ENCODE measurements at places on chromosomes 5 and 9.

- DNase-seq = peak; percentile 42
Measured at GRCh38 chr9:113056191-113057106, at the start of gene ZFP37. Gene ZFP37 (minus strand): TSS chr9:113056724. CDS start chr9:113056688, 36 bp downstream.

DNA sequence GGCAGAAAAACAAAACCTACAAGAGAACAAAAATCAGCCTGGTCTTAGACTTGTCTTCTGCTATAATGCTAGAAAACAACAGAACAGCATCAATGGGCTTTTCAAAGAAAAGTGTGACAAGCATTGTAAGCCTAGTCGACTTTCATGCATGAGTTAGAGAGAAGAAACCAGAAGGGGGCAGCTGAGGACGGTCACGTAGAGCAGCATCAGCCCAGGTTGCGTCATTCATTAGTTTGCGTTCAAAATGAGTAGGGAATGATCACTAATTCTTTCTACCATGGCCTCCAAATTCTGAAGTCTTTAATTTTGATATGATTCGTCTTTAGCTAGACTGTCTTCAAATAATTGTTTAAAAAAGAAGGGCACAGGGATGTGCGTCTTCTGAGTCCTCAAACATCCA lies 4.7 kb upstream of the ISCA1 start:
- DNase-seq = no peak

DNA sequence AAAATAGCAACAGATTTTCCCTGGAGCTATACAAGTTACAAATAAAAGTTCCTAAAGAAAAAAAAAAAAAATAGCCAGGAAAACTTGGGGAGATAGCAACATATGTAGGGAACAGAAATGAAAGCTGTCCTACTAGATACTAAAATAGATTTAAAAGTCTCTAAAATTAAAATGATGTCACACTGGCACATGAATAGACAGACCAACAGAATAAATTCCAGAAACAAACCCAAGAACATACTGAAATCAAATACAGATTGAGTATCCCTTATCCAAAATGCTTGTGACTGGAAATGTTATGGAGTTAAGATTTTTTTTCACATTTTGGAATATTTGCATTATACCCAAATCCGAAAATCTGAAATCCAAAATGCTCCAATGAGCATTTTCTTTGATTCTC lies 23.8 kb downstream of the GOLPH3 start:
- no peak for DNase-seq

DNA sequence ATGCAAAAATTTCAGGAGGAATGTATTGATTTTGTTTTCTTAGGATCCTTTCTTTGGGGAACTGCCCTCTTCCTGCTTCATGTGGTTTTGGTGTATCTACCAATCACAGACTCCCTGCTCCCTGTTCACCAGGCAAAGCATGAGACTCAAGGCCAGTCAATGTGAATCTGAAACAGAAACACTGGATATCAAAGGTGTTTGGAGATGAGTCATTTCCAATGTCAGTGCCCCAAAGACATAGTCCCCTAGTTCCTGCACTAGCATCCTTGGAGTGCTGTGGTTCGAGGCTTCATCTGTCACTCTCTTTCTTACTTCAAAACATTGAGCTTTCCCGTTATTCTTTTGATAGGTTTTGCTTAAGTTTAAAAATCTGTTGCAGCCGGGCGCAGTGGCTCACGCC lies 8.1 kb downstream of the PPP3R2 start:
- DNase-seq = no peak

DNA sequence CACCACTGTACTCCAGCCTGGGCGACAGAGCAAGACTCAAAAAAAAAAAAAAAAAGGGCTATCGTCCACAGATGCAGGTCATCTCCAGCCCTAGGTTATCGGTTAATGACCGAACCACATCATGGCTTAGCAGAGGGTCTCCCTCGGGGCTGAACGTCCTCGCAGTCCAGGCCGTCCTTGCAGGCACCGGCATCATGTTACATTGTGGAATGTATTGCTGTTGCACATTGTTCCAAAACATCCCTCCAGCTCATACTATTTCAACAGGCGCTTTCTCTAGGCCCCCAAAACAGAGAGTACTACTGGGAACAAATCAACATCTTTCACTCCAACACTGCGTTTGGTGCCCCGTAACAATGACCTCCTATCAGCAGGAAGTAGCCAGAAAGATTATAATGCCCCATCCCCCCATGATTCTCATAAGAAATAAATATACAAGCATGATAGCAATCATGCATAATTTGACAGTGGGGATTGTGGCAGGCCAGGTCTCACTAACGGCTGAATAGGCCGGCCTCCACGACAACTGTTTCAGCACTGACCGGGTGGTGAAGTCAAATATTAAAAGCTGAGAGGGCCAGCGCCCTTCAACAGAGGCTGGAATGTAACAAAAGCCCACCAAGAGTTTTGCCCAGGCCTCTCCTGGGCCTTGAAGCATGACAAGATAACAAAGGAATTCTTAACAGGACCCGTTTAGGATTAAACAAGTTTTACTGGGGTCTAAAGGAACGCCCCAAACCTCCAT lies 1.1 kb upstream of the LCN9 start:
- DNase-seq = no peak

GRCh38 chr9:121699571-121700164 lies 48.2 kb downstream of the DAB2IP start:
- DNase-seq = no peak

DNA sequence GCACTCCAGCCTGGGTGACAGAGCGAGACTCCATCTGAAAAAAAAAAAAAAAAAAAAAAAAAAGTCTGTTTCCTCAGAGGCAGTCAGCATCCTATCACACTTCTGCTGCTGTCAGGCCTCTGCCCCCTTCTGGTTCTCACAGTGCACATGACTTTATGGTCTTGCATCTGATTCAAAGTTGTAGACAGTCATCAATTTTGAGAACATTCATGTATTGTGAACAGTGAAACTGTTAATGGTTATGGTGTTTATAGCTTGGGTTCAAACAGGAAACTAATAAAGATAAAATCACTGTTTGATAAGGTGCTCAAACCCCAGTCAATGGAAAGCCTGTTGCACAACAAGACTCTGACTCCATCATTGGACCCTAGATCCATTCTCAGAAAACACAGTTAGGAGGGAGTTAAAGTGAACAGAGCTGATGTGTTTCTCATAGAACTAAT lies 61.4 kb downstream of the FOXD1 start:
- no peak for DNase-seq

GRCh38 chr5:135426102-135427082 lies 20.8 kb downstream of the DCANP1 start:
- no peak for DNase-seq

DNA sequence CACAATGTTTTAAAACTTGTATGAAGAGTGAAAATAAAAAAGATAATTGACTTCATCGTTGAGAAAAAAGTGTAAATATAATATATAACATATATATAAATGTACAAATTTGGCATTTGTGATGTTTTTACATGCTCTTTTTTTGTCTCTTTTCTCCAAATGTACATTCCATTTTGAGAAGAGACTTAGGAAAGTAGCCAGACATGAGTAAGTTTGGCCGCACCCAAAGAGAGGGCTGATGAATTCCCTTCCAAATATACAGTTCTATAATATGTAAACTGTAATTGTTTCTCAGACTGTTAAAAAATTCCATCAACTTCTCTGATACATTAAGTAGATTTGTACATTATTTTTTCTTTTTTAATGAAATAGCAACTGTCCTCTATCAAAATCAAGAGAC lies 193.2 kb upstream of the MAP3K1 start:
- no peak for DNase-seq

- DNase-seq = no peak
Measured at GRCh38 chr5:98519571-98519970, 253.9 kb upstream of the RGMB start.

GRCh38 chr5:131193106-131193505 lies 22.4 kb downstream of the LYRM7 start:
- DNase-seq = no peak

GRCh38 chr9:4463824-4464223 lies 26.4 kb upstream of the SLC1A1 start:
- DNase-seq = no peak

- DNase-seq = no peak
Measured at GRCh38 chr5:17819783-17820182, 185.5 kb downstream of the TAF11L14 start.

DNA sequence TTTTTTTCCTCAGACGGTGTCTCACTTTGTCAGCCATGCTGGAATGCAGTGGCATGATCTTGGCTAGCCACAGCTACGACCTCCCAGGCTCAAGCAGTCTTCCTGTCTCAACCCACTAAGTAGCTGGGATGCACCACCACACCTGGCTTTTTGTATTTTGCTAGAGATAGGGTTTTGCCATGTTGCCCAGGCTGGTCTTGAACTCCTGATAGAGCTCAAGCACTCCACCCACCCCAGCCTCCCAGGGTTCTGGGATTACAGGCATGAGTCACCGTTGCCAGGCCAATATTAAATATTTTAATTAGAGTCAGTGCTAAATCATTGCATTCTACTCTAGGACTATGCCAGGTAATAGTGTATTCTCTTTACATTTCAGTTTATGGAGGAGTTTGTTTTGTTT lies 41.5 kb downstream of the UBE2R2 start:
- no peak for DNase-seq

- DNase-seq = no peak
Measured at GRCh38 chr5:134145041-134145757, 30.7 kb downstream of the TCF7 start.

- DNase-seq = no peak
Measured at GRCh38 chr5:158747816-158748432, 351.8 kb downstream of the EBF1 start.

- no peak for DNase-seq
Measured at GRCh38 chr5:102283102-102283797, 12.8 kb downstream of the SLCO4C1 start.

- DNase-seq = no peak
Measured at GRCh38 chr5:103356350-103357091, 98.0 kb downstream of the MACIR start.

- DNase-seq = no peak
Measured at GRCh38 chr9:5587024-5587423, 41.9 kb upstream of the RIC1 start.

- no peak for DNase-seq
Measured at GRCh38 chr5:132019337-132019736, 7.9 kb upstream of the ACSL6 start.

DNA sequence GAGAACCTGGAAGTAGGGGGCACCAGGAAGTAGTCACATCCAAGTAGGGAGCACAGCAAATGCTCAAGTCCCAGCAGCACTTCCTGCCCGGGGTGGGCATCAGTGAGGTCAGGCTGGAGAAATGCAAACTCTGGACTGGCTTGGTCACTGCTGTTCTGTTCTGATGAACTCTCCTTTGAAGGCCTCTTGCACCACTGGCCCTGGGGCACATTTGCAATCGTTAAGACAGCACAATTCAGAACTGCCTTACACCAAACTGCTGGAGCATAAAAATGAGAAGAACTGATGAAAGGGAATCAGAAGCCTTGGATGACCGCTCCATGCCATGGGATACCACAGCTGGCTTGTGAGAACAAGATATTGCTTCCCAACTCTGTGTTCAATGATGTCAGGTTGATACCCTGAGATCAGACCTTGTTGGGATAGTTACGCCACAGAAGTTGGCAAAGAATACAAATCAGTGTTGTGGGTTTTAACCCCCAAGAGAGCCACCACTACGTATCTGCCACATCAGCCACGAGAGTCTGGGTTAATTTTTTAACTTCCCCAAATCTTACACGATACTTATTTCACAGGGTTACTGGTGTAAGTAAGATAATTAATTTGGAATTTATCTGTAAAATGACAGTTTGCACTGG lies 42.3 kb upstream of the ZSWIM6 start:
- DNase-seq = no peak

- DNase-seq = no peak
Measured at GRCh38 chr5:72121780-72122445, 14.6 kb downstream of the MAP1B start.

DNA sequence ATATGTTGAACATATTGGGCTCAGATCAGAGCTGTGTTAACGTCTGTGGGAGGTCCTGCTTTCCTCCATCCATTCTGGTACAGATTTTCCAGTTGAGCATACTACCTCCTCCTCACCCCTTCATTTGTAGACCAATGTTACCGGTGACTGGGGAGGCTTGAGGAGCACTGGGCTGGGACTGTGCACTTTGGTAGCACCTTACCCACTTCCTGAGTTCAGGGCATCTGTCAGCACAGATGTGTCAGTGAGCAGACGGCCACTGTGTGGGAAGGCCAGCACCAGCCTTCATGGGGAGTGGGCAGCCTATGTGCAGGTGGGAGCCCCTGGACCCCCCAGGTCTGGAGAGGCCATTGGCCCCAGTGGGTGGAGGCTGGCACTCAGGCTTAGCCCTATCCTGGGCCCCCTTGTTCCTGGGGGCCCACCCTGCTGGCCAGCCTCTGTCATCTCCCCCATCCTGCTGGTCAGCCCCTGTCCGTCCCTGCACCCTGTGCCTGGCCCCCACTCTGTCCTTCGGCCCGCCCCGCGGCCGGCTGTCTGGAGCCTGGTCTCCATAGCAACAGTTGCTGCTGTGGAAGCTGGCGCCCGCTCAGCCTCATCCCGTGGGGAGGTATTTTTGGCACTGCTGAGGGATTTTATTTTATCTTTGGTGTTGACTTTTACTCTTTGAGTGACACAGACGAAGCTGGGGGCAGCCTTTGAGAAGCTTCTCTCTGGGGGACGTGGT lies 21.3 kb downstream of the WNK2 start:
- DNase-seq = no peak

DNA sequence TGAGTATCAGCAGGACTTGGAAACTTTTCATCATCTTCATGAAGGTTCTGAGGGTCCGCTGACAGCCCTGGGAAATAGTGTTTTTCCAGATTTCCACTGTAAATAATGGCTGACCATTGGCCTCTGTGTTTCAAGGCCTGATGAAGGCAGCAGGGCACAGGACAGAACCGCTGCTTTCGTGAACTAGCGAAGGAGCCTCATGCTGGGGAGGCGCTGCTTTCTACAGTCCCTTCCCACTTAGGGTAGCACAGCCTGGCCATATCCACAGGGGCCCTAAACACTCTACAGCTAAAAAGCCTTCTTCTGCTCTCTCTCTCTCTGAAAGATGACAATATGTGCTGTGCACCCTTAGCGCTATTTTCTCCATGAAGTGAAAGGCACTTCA lies 118.2 kb downstream of the MED27 start:
- no peak for DNase-seq

- no peak for DNase-seq
Measured at GRCh38 chr9:105647595-105648349, 14.5 kb upstream of the TAL2 start.

DNA sequence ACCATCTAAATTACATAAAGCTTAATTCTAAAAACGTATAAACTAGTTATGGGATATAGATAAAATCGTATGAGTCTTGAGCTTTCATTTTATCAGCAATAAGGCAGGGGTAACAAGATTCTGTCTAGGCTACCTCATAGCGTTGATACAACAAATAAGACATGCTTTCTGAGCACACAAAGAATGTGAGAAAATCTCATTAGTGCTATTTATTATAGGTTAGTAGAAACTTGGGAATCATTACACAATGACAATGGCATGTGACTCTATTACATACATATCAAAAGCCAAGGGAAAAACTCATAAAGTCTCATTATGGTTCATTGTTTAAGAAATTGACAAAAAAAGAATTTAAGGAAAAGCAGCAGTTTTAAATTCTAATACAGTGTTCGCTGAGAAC lies 448.6 kb downstream of the PLK2 start:
- DNase-seq = no peak

Measured in stimulated activated CD4-positive, alpha-beta T cell treated with anti-CD3 and anti-CD28 coated beads, Interleukin-1b, Interleukin-23, amount 100 ng/mL, for 1 hour (primary cell).